ENCODE measurements at places on chromosomes 3 and 15.

DNA sequence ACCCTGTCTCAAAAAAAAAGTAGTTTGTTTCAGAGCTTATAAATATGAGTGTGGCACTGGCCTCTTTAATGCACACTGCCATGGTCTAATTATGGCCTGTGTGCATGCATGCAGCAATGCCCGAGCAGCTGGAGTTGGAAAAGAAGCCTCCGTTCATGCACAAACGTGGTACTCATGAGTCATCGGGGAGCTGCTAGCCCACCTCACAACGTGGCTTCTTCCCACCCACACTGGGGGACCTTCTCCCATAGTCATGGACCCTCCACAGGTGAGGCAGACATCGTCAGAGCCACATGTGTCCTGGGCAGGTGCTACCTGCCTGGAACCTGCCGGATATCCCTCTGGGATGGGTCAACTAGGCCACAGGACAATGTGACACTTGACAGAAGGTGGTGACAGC is 66.7 kb downstream of the ATP10A start:
- DNase-seq, result no peak

DNA sequence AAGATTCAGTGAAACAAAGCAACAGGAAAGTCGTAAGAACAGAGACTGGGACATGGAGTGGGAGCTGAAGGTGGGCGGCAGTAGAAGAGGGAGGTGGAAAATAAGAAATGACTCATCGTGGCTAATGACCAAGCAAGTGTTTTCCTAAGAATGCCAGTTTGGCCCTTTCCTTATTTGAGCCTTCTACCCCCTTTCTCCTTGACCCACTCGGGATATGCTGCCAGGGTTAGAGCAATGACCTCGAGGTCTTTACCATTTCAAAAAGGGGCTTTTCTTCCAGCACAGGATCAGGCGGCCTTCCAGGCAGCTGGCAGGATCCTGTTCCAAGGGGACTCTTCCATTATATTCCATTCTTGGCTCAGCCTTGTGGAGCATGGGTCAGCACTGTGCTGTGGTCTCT is 241.1 kb downstream of the RYR3 start:
- no peak for DNase-seq

DNA sequence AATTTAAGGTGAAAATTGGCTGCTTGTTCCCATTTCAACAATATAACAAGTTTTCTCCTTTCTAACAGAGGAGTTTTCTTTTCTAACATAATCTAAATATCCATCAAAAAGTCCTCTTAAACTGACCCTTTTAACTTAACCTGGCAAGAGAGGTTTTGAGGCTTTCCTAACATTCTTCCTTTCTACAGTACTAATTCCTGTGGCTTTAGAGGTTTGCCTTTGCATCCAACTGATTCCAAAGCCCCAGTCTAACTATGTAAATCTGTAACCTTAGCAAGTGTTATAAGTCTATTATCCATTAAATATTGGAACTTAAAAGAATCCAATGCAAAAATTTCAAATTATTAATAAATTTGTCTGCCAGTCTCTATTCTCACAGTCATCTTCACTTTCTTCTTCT is 134.1 kb downstream of the ISL2 start:
- DNase-seq, result peak; percentile 58

GRCh38 chr15:33145447-33145846 is 49.1 kb downstream of the FMN1 start:
- no peak for DNase-seq

- DNase-seq, result no peak
Measured at GRCh38 chr15:96225642-96226259, 104.7 kb upstream of the NR2F2 start.

DNA sequence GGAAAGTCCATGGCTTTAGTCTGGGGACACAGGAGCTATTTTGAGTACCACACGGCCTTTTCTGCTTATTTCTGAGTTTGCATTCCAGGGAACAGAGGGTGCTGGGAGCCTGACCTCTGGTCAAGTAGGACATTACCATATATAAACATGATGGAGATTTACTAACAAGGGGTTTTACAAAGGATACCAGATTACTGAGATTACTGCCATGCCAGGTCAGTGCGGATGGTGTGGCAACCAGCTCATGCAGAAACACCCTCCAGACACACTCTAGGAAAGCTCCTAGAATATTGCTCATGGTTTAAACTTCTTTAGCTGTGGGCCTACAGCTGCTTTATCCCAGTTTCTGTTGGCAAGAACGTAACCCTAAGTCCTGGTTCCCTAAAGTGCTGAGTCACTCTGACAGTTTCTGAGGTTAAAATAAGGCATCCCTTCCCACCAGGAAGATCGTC is 54.3 kb upstream of the AGTR1 start:
- peak; percentile 79 for DNase-seq

GRCh38 chr3:73491287-73491662 is 133.5 kb downstream of the PDZRN3 start:
- DNase-seq, result no peak

- peak; percentile 22 for DNase-seq
Measured at GRCh38 chr3:143658861-143659260, 189.4 kb downstream of the SLC9A9 start.

GRCh38 chr15:75672646-75673425 is 25.1 kb downstream of the SNX33 start:
- peak; percentile 85 for DNase-seq

DNA sequence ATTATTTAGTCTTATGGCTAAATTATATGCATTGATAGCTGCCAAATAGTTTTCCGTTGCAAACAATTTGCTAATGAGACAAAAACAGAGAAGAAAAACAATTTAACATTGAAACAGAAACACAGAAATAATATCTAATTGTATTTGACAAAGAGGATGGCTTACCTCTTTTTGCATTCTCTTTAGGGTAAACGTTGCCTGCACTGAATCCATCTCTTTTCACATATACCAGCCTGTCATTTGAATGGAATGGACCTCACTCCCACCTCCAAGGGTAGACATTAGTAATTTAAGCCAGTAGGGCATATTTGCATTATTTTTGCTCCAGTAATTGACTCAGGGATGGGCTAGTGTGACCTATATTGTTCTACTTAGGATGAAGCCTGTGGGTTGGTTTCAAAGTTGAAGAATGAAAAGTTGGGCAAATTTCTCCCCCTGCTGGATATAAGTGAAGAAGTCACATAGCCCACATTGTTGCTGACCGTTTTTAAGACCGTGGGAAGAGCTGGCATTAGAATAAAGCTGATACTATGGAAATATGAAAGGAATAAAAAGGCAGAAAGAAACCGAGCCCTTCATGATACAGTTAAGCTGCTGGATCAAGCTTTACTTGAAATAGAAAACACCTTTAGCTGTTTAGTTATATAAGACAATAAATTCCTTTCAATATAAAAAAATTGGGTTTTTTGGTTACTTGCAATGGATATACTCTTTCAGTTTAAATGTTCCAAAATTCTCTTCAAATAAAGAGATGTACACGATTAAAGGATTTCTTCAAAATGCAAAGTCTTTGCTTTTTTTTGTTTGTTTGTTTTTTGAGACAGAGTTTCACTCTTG is 26.9 kb downstream of the PIERCE2 start:
- DNase-seq, result peak; percentile 54

DNA sequence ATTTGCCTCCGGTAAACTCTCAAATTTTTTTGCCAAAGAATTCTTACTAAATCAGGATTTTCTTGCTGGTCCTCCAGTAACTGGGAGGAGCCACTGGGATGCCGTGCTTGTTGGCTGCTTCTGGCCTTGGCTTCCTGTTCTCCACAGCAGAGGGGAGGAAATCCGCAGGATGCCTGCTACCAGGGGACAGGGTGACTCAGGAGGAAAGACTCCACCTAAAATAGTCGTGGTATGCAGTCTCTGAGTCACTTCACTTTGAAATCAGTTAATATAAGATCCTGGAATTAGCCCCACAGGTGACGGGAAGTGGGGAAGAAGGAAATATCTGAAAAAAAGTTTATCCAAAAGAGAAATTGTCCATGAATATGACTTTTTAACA is 6.5 kb upstream of the TM4SF18 start:
- peak; percentile 98 for DNase-seq

DNA sequence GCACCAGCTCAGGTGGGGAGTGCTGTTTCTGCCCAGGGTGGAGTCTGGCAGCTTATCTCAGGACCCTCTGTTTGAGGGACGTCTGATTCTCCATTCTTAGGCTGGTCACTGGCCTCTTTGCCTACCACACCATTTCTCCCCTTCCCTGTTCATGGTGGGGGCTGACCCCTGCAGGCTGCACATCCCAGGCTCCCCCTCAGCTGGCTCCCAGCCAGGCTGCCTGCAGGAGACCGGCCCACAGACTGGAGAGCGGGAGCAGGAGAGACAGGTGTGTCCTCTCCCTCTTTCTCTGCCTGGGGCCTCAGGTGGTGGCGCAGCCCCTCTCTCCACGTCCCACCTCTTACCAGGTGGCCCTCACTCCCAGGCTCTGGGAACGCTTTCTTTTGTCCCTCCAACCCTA is 60.8 kb downstream of the RAB11A start:
- DNase-seq, result no peak

DNA sequence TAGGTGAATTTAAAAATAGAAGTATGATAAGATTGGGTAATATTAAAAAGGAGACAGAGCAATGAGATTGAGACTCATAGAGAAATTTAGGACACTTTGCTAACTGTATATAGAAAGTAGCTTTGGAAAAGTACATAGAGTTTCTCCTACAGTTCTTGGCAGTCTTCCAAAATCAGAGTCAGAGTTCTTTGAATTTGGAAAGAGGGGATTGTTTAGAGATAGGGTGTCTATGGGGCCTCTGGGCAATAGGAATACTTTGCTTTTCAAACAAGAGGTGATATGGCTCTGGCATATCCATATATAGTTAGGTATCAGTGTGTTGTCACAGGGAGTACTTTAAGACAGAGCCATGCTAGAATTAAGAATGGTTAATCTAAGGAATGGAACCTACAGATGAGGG is 477.1 kb upstream of the KCNMB2 start:
- DNase-seq, result no peak

DNA sequence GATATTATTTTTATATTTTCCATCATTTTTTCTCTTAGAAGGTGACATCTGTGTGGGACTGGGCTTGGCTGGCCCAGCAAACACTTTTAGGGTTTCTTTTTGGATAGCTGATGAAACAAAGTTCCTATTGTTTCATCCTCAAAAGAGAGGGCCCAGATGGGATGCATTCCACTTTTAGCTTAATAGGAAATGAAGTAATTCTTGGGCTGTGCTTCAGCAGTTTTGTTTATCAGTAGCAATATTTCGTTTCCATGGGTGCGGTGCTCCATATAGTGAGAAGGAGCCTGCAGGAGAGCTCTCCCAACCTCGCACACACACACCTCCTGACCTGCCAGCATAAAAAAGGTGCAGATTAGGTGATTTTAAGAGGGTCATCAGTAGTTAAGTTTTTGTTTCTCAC is 147.5 kb downstream of the AKAP13 start:
- DNase-seq, result peak; percentile 82

GRCh38 chr3:187062526-187063177 is 76.6 kb downstream of the RPL39L start:
- DNase-seq, result peak; percentile 89

- peak; percentile 47 for DNase-seq
Measured at GRCh38 chr3:111481551-111481950, 60.4 kb upstream of the CD96 start.

DNA sequence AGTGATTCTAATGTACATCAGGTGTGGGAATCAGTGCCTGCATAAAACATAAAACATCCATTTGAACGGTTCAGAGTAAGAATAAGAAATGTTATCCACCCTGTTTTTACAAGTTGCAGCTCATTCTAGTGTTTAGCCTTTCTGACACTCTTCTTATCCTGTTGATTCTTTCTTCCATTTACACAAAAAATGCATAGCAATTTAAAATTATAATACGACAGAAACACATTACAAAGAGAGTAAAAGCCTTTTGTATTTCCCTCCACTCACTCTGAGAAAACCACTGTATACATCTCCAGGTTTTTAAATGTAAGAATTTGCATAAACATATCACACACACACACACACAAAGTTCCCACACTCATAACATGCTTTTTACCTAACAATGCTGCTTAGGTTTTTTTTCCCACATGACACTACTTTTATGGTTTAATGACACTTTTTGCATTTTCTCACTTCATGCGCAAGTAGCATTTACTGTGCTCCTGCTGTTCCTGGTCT is 199.8 kb downstream of the CNTN6 start:
- DNase-seq, result no peak

DNA sequence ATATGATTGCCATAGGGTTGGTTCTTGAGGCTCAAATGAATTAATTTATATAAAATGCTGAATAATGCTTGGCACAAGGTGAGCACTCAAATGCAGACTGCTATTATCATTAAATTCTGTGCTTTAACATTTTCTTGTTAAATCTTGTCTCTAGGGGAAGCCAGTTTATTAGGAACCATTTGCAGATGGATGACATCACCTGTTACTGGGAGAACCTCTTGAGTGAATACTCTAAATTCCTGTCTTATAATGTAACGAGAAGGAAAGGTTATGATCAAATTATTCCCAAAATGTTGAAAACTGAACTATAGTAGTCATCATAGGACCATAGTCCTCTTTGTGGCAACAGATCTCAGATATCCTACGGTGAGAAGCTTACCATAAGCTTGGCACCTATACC is 6.2 kb upstream of the TIMMDC1 start:
- no peak for DNase-seq

DNA sequence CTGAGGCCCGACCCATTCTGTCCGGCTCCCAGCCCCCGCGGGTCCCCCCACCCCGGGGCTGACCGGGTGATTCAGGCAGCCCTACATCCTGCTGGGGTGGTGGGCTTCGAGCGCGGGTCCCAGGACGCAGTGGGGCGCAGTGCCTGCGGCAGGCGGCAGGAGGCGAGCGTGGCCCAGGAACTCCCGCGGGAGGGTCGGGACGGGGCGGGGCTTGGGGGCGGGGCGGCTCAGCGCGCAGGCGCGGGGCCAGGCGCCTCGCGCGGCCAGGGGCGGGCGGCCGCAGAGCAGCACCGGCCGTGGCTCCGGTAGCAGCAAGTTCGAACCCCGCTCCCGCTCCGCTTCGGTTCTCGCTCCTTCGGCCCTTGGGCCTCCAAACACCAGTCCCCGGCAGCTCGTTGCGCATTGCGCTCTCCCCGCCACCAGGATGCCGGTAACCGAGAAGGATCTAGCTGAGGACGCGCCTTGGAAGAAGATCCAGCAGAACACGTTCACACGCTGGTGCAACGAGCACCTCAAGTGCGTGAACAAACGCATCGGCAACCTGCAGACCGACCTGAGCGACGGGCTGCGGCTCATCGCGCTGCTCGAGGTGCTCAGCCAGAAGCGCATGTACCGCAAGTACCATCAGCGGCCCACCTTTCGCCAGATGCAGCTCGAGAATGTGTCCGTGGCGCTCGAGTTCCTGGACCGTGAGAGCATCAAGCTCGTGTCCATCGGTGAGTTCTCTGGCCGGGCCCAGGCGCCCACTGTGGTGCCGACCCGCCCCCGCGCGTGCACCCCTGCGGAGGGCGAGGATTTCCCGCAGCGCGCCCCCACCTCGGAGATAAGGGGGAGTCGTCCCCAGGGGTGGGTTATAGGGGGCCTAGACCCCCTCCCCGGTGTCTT is at the start of gene FLNB:
Gene FLNB (plus strand): TSS at position 282 of the 885 bp plus-strand sequence. CDS start 143 bp downstream, at position 425.
- DNase-seq, result peak; percentile 74

- no peak for DNase-seq
Measured at GRCh38 chr3:37588758-37589157, 272.9 kb upstream of the CTDSPL start.

DNA sequence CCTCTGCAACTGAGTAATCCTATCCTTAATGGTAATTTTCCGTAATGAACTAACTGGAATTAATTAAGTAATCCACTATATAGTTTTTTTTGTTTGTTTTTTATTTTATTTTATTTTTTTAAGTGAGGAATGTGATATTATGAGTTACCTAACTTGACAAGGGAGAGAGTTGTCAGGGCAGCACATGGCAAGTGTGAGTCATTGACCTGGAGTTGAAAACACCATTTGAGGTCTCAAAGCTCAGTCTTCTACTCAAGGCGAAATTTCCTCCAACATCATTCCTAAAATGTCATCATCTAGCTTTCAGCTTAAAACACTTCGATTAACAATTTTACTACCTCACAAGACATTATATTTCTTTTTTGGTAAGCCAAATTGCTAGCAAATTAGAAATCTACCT is 87.8 kb downstream of the NECTIN3 start:
- DNase-seq, result peak; percentile 12
